ENCODE measurements at places on chromosomes 4 and X.
A peak's percentile ranks its signal among the peaks of the same experiment; 100 is the strongest.

GRCh38 chrX:18793601-18794089 lies 86.2 kb downstream of the PPEF1 start:
- no peak for DNase-seq

DNA sequence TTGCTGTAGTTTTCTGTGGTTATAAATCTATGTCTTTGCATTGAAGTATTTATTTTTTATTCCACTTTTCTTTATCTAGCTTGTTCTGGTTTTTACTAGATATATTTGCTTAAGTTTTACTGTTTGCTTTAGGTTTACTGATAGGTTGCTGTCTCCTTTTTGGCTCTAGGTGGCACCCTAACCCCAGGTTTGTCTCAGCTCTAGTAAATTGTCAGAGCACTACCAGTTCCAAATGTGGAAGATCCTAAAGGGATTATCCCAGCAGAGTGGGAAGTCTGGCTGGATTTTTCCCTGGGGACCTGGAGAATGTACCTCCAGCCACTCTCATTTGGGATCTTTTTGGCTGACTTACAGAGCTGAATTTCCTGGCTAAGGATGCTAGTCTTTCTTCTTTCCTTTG lies 106.1 kb downstream of the PBDC1 start:
- DNase-seq, result peak; percentile 34

DNA sequence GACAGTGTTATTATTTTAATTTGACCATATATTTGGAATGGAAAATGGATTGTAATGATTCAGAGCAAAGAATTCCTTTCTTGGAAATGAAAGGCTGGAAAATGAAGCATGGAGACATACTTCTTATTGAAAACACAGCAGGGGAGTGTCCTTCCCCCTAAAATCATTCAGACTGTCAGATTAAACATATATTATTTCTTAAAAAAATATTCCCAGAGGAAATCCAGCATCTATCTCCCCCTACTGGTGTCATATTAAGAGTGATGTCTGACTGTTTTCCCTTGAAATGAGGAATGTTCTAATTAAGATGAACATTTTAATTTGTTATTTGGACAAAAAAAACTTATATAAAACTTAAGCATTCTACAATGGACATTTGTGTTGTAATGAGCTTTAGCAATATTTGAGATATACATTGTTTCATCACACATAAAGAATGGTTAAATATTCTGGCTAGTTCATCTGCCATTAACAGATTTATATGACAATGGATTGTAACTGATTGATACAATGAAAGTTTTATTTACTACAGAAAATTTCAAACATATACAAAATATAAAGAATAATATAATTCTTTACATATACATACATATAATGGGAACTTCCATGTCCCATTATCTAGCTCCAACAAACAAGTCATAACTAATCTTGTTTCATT lies 264.6 kb downstream of the SPRY1 start:
- peak; percentile 41 for DNase-seq

DNA sequence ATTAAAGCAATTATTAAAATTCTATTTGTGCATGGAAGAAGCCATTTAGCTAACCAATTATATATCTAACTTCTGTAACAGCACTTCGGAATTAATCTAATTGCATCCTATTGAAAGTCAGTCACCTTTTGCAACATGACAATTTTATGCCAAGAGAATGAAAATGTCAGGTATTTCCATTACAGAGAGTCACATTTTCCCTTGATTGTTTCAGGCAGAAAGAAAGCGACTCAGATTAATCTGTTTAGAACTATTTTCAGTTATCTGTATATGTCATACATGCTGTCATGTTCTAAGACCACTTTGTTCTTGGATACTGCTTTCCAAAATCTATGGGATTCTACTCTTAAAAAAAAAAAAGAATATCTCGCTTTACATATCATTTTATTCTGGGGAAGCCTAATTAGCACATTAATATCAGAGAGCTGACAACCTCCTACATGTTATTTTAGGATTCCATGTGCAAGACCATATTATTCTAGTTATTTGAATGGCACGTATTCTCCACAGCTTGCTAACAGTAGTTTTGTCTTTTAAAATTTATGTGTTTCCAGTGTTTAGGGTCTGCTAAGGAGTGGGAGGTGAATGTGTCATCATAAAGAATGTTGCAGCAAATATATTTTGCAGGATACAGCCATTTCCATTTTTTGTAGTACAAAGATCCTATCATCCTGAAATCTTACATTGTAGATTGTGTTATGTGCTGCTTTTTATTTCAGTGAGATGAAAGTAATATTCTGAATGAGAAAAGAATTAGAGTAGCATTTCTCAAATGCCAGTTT lies 31.7 kb downstream of the GALNT7 start:
- DNase-seq, result no peak

DNA sequence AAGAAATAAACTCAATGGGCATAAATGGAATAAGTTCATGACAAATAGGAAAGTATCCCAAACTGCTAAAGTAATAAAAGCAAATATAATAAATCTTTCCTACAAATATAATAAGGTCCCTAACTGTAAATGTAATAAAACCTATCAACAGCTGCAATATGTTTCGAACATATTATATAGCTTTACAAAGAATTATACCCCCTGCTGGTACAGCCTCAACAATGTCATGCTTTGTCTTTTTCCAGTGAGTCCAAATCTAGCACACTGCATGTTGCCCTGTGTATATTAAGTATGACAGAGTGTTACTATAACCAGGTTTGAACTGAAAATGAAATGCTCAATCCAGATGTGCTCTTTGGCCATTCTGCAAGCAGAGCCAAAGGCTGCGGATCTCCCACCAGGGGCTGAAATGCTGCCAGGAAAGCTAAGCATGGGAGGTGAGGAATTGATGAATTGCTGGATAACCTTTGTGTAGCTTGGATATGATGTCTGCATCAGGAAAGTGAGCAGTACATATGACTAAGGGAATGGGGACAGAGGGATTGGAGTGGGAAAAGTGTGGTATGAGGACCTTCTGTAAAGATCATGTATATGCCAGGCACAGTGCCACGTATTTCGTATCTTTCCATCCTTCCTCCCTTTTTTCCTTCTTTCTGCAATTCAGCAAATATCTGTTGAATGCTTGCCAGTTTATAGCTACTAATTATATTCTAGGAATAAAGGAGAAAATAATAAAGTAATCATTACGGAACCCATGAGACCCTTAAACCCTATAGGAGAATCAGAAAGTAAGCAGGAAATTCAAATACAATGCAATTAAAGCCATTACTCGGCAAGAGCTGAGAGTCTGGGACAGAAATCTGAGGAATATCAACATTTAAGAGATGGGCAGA lies 954.6 kb upstream of the LCORL start:
- no peak for DNase-seq

- DNase-seq, result peak; percentile 37
These were observed 33.8 kb downstream of the LONRF3 start for GRCh38 chrX:119008110-119008744.

- DNase-seq, result peak; percentile 27
These were observed 141.2 kb upstream of the SCML1 start for GRCh38 chrX:17596061-17596460.

- no peak for DNase-seq
These were observed 2.0 kb downstream of the RNF212 start for GRCh38 chr4:1111259-1111809.

GRCh38 chr4:94305466-94306225 lies 37.0 kb downstream of the HPGDS start:
- no peak for DNase-seq

DNA sequence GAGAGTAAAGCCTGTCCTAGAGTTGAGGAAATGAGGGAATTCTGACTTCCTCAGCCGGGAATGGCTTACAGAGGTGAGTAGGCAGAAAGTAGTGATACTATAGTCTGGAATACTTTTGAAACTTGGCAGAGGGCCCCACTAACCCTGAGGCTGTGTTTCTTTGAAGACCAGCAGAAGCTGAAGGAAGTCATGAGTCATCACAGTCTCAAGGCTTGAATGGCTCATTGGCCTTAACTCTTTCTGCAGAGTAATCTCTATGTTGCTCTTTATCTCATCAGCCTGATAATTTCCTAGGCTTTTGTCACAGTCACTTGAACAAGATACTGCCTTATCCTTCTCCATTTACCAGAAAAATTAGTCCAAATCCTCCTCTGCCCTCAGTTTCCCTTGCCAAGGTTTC lies 80.8 kb downstream of the ANKRD50 start:
- peak; percentile 99 for DNase-seq

DNA sequence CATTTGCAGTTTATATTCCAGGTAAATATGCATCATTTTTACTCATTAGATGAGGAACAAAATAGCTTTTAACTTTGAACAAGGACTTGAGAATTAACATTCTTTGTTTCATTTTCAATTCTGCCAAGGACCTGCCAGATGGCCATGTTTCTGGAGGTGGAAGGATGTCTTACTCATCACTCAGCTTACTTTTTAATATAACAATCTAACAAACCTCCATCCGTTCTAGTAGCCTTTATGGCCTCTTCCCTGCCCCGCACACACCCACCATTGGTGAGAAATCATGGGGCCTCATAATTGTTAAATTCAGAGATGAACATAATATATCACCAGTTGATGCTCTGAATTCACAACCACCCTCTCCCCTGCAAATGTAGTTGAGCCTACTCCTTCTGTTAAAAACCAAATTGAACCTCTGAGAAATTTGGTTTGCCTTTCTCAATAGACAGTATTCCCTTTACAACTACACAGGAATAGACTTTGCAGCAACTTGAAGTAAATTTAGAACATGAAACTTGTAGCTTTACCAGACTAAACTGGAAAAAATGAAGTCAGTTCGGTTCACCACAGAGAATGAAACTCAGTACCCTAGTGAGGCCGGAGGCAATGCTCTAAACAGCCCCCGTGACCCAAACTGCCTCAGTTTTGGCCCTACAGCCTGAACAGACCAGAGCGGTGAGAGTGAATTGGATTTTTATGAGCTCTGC lies 50.1 kb upstream of the ACSL4 start:
- DNase-seq, result peak; percentile 10

- DNase-seq, result peak; percentile 77
These were observed 168.7 kb downstream of the SCFD2 start for GRCh38 chr4:53196882-53197771.

GRCh38 chrX:118847676-118848075 lies 24.1 kb downstream of the ZCCHC12 start:
- peak; percentile 60 for DNase-seq

DNA sequence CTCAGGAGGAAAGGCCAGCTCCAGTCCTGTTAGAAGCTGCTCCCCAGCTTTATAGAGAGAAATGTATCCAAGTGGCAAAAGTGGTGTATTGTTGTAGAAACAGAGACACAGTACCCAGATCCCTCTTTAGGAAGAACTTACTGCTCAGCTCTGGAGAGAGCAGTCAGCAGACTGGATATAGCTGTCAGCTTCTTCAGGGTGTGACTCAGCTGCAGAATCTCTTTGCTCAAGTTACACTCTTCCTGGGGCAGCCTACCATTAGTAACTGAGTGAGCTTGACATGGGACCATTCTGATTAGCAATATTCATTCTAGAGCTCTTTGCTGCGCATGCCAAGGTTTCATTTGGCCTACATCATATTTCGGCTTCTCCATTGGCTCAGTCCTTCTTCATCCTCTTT lies 40.5 kb downstream of the ATP1B4 start:
- DNase-seq, result peak; percentile 1

GRCh38 chr4:153212736-153213135 lies 8.5 kb downstream of the TRIM2 start:
- no peak for DNase-seq

GRCh38 chr4:24970191-24970590 lies 57.3 kb upstream of the CCDC149 start:
- DNase-seq, result no peak

DNA sequence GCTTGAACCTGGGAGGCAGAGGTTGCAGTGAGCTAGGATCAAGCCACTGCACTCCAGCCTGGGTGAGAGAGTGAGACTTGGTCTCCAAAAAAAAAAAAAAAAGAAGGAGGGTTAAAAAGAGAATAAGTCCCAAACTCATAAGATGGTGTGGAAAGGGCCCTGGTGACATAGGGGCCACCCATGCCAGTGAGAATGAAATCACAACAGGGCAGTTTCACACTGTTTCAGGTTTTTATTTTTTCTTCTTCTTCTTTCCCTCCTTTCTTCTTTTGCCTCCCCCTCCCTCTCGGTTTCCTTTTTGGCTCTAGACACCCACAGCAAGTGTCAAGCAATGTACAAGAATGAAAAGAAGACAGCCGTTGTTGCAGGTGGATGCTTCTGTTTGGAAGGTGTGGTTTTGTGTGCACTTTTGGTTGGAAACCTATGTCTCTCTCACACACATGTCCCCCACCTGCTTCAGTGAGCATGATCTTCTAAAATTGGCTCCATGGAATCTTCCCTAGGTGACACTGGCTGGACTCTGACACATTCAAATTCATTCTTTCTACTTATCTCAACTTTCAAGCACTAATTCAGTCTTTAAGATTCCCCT lies 14.4 kb upstream of the TLR8 start:
- DNase-seq, result no peak

DNA sequence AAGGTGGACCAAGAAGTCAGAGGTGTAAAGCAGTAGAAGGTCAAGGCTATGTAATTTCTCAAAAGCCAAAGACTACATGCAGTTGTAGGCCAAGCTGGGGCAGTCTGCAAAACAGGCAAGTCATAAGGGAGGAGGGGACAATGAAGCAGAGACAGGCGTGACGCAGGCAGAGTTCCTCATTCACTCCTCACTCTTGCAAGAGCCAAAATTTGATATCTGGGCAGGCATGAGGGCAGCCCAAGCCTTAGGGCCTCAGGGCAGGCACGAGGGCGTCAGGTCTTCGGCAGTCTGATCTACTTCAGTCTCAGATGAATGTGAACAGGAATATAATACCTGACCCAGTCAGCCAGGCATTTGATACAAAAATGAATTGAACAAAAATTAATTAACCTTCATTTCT lies 86.4 kb upstream of the AGA start:
- DNase-seq, result no peak

DNA sequence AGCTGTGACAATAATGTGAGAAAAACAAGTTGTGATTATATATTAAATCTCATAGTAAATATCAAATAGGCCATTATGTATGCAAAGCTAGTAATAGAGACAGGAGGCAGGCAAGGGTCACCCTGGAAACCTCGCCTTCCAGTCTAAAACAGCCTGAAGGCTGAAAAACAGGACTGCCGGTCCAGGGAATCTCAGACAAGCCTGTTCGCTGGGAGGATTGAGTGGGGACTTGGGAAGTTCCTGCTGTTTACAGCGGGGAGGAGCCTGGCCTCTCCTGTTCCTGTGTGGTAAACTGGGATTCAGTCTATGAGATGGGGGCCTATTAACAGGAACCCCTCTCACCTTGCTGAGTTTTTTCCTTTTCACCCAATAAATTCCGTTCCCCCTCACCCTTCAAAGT lies 2317.3 kb downstream of the PCDH7 start:
- no peak for DNase-seq

- no peak for DNase-seq
These were observed 88.1 kb upstream of the MAB21L2 start for GRCh38 chr4:150493851-150494250.

- peak; percentile 17 for DNase-seq
These were observed 123.2 kb upstream of the LNX1 start for GRCh38 chr4:53714236-53715140.

- DNase-seq, result peak; percentile 41
These were observed 237.0 kb downstream of the MGST2 start for GRCh38 chr4:139902321-139903320.

DNA sequence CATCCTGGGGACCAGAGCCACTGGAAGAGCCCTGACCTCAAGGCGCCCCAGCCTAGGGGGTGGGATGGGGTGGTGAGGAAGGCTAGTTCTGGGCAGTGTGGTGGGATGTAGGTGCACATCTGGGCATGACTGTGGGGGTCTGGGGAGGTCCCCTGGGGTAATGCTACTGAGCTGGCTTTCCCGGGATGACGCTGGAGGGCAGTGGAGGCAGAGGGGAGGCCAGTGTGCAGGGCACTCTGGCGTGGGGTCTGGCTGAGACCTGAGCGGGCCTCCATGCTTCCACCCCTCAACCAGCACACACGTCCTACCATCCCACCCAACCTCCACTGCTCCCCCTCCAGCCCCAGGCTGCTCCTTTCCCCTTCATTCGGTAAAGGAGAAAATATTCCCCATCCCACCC lies 4.8 kb upstream of the SH3BP2 start:
- no peak for DNase-seq

All from ELR (cell line).